ENCODE measurements at places on chromosomes 2 and 18.
A peak's percentile ranks its signal among the peaks of the same experiment; 100 is the strongest.

DNA sequence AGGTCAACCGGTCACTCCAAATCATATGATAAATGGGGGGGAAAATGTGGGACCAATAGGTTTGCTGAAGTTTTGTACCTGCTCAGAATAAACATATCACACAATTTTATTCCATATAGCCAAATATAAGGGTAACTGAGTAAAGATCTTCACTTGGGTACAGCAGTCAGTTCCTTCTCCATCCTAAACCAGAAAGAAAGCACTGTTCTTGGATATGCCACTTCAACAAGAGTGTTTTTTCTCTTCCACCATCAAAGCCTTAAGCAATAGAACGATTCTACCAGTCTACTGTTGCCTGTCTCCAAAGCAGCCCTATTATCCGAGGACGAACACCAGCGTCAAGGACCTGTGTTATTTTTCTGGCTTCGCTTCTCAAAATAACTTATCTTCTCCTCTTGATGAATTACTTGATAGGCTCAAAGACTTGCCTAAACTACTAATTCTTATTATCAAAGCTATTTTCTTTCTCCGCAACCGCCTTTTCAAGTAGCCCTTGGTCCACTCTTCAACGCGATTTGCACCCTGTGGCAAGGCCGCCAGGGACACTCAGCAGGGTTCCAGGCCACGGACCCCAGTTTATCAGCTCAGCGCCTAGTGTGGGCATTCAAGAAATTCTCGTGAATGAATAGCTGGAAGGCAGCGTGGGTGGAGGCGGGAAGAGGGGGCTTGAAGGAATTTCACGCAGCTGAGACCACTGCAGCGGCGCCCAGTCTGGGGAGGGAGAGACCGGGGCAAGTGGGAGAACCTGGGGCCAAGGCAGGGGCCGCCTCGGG lies 646 bp downstream of the ALS2 start:
- DNase-seq: no peak

GRCh38 chr2:171923206-171923605 lies 945 bp downstream of the HAT1 start:
- no peak for DNase-seq

- DNase-seq: no peak
Measured at GRCh38 chr2:102295566-102295965, 15.8 kb upstream of the IL1RL1 start.

- no peak for DNase-seq
Measured at GRCh38 chr2:237324405-237324831, 89.5 kb downstream of the COL6A3 start.

DNA sequence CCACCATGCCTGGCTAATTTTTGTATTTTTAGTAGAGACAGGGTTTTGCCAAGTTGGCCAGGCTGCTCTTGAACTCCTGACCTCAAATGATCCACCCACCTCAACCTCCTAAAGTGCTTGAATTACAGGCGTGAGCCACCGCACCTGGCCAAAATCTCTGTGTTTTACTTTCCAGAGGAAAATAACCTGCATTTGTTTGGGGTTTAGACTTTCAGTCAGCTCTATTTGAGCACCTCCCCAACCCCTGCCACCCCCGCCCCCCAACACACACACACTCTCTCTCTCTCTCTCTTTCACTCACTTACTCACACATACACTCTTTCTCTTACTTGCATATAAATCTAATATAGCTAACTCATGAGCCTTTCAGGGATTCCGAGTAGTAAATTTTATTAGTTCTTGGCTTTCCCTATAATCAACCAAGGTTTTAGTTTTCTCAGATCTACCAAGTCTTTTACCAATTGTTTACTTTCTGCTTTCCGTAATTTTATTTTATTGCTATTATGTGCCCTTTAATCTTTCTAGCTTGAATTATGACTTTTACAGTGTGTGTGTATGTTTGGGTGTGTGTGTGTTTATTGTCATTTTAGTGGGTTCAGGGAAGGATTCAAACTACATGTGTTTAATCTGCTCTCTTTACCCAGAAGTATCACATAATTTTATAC lies 24.5 kb downstream of the MFSD6 start:
- no peak for DNase-seq

- no peak for DNase-seq
Measured at GRCh38 chr18:60163622-60164021, 209.0 kb downstream of the MC4R start.

GRCh38 chr2:237383991-237384671 lies 29.8 kb downstream of the COL6A3 start:
- no peak for DNase-seq

DNA sequence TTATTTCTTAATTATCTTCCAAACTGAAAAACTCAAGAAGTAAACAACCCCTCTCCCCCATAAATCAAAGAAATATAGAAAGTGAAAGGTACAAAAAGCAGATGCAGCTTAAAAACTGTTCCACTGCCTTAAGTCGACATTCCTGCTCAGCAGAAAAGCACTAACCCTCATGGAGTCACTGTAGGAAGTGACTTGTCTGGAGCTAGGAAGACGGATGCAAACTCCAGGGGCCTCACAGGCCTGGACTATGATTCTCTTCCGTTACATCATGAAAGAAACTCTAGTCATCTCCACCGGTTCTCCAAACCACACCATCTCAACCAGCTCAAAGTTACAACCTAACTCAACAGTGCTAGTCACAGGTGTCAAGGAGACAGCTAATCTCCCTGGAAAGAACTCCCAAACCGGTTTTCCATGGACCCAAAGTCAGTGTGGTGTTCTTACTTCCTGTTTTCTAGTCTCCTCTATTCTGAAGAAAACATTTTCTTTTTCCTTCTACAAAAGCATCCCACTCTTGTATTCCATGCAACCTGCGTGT lies 128.4 kb downstream of the PIEZO2 start:
- no peak for DNase-seq

DNA sequence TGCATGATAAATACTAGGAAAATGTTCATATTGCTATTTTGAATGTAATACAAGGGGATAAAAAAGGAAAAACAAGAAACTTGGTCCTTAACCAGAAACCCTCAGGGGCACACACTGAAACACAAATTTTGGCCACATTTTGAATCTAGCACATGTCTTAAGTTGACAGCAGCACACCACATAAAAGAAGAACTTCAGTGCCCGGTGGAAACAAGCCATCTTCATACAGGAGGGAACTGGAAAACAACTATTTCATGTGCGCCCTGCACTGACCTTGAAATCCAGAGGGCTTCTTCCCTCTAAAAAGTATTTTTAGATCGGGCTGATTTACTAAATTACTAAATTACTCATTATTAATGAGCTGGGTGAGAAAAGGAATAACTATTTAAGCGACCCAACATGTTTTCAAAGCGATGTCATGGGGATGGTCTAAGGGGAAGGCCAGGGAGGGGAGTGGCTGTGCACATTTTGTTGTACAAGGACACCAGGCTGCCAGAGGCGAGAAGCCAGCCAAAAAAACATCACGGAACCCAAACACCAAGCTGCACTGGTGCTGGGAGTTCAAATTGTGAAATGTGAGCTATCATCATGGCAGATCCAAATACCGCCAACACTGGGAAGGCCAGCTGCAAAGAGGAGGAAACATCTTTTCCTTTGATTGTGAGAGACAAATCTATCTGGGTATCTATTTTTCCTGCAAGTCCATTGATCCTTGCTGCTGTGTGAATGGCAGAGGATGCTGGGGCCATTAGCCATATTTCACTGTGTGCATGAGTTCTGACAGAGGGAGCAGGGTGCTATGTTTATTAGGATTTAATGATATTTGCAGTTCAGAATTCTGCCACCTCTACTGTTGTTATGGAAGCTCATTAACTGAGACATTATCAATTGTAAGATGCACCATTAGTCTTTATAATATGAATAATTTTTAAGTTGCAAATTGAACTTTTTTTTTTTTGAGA lies 150.7 kb upstream of the LMAN1 start:
- no peak for DNase-seq

DNA sequence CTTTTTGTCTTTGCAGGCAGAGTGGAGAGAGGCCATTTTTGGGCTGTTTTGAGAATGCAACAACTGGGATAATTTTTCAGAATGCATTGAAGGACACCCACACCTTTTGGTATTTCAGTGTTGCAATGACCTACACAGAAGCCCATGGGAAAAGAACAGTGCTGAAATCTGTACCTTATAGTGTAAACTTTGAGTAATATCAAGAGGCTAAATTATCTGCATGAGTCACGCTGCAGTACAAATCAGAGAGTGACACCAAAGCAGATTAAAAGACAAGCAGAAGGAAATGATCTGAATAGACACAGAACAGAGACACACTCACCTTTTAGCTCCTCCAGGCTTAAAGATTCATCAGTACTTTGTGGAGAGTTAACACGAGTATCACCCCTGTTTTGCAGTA lies 265.3 kb downstream of the PAX3 start:
- no peak for DNase-seq

DNA sequence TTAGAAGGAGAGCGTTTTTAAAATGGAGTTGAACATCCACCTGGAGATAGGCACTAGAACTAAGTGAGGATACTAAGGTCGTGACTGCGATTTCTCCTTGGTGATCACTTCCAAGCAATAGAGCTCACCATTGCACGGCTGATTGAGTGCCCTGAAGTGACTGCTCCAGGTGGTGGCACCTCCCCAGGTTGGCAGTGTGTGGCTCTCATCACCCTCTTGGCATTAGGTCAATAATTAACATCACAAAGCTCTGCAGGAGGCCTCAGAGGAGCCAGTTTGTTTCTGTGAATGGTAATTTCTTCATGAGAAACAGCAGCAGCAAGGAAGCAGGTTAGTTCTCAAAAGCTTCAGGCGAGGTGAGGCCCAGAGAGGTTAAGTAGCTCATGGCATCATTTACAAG lies 259.6 kb downstream of the CLIP4 start:
- no peak for DNase-seq

- DNase-seq: peak; percentile 22
Measured at GRCh38 chr2:233566141-233566956, at the start of gene USP40. TSS of gene USP40 (minus strand) at chr2:233566782. CDS start at chr2:233565554, 1,228 bp downstream.

All from GM19239 (cell line).